ENCODE measurements at places on chromosomes 3 and 15. TPM values are rescaled to one million over a fixed set of nuclear protein-coding genes. Genes with fewer than 3 reads are reported as not detected.

DNA sequence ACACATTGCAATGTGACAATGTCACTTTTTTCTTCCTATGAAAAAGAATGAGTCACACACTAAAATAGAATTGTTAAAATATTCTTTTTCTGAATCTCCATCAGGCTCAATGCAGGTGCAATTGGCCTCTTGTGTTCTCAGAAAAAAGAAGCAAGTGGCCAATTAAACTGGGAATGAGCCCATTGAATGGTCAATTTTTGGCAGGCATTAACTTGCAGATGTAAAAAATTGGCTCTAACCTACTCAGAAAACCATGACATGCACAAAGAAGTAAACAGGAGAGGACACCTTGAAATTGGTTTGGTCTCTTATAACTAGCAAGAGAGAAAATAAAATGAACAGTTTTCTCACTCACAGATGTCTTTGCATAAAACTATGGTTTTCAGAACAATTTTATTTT lies 820.8 kb downstream of the TBL1XR1 start:
- no peak for DNase-seq

GRCh38 chr15:36774765-36775164 lies 195.3 kb downstream of the CDIN1 start:
- DNase-seq = no peak

GRCh38 chr15:62617741-62618140 lies 424.8 kb upstream of the TPM1 start:
- DNase-seq = no peak

- DNase-seq = no peak
Observed at GRCh38 chr3:131602011-131602779, 99.4 kb upstream of the MRPL3 start.

Gene COL7A1
- total RNA-seq = 3.9 TPM

Gene MITF
- total RNA-seq = 5.5 TPM

Gene TPM1
- 696 TPM for total RNA-seq

Gene AHSG
- not detected for total RNA-seq

Gene ZBBX
- total RNA-seq = not detected

Measured in mucosa of descending colon (tissue), 3 donors.